PC-3 (cell line): ENCODE measurements at places on chromosomes 12 and 14. TPM values are rescaled to one million over a fixed set of nuclear protein-coding genes. Genes with fewer than 3 reads are reported as not detected.

GRCh38 chr14:77098529-77099353 is 683 bp downstream of the CIPC start:
- DNase-seq = peak; percentile 46

The C12orf50 gene
- total RNA-seq = not detected in 2 replicates

- DNase-seq = no peak
Observed at GRCh38 chr12:104579718-104580495, 123.2 kb downstream of the CHST11 start.

DNA sequence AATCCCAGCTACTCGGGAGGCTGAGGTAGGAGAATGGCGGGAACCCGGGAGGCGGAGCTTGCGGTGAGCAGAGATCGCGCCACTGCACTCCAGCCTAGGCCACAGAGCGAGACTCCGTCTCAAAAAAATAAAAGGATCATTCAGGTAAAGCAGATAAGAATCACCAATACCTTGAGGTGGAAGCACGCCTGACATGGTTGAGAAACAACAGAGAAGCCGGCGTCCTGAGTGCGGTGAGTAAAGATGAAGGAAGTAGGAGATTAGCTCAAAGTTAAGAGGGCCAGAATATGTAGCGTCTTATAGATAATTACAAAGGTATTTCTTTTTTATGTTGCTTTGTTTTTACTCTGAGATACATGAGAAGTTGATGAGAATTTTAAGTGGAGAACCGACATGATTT is 14.7 kb downstream of the CLEC7A start:
- DNase-seq = no peak

GRCh38 chr12:119154435-119154818 is 24.3 kb upstream of the HSPB8 start:
- peak; percentile 6 for DNase-seq

DNA sequence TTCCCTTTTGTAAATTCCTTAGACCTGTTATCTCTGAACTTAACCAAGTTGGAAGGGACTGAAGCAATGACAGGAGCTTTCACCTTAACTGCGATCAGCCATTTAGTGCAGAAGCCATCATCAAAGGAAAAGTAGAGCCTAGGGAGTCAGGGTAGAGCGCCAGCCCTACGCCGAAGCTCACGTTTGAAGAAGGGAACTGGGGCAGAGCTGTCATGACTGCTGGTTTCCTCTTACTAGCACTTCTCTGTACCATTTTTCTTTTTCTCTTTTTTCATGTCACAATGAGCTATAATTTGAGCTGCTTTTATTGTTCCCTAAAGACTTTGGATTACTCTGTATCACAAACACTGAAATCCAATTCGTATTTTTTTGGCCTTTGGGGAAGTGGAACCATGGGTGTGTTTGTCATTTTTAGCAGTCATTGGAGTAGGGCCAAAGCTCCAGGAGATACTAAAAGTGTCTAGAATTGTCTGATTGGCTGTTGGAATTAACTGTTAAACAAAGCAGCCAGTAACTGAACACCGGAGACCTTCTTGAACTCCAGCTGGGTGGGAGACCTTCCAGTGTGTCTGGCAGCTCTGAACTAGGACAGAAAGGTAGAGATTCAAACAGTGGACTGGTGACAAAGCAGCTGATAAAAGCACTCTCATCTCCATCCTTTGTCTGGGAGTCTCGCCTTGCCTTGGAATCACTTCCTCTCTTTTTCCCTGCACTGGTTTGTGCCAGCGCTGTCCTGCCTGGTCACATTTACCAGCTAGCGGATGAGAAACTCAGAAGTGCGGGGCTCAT is 9.1 kb downstream of the MTRFR start:
- DNase-seq = no peak

GRCh38 chr12:32761716-32762115 is 6.0 kb upstream of the YARS2 start:
- no peak for DNase-seq
